ENCODE measurements at places on chromosomes 7 and 10.

- DNase-seq: no peak
Measured at GRCh38 chr10:43235070-43235900, 31.6 kb downstream of the RASGEF1A start.

DNA sequence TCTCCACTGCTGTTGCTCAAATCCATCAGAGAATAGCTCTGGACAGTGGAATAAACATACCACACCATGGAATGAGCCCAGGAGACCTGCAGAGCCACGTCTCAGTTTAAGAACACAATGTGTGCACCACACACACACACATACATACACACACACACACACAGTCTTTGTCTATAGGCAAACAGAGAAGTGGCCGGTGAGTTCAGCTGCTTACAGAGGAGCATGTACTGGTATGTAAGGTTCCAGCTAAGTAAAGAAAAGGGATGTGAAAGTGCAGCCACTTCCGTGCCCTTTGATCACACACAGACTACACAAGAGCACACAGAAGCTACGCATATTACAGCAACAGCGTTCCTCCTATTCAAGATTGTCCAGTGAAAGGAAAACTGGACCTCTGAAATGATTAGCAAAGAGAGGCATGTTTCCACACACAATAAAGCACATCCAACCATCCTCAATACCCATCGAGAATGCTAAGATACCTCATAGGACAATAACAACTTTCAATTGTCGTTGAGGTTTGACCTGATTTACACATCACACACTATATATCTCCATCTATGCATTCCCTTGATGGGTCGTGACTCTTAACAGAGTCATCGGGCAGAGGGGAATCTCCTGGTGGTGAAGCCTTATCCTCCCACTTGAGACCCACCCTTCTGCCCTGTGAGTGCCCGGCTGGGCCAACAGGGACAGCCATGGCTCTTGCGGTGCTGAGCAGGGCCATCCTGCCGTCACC is 23.6 kb downstream of the SLC35B4 start:
- no peak for DNase-seq

DNA sequence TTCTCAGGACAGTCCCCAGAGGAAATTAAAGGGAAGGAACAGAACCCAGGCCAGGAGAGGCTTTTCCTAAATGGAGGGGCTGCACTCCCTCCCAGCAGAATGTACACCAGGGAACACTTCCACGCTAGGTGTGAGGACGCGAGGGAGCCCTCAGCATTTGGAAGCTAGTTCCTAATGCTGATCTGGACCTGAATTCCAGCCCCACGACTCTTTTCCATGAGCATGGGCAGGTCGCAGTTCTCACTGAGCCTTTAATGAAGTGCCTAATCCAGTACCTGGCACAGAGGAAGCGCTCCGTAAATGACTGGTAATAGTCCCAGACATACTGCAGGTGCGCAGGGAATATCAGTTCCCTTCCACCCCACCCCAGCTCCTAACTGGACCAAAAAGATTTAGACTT is 1.1 kb downstream of the ALOX5 start:
- no peak for DNase-seq

GRCh38 chr10:111578076-111578475 is 501.2 kb downstream of the ADRA2A start:
- DNase-seq: no peak

- peak; percentile 70 for DNase-seq
Measured at GRCh38 chr10:89479771-89480446, 55.5 kb downstream of the SLC16A12 start.

DNA sequence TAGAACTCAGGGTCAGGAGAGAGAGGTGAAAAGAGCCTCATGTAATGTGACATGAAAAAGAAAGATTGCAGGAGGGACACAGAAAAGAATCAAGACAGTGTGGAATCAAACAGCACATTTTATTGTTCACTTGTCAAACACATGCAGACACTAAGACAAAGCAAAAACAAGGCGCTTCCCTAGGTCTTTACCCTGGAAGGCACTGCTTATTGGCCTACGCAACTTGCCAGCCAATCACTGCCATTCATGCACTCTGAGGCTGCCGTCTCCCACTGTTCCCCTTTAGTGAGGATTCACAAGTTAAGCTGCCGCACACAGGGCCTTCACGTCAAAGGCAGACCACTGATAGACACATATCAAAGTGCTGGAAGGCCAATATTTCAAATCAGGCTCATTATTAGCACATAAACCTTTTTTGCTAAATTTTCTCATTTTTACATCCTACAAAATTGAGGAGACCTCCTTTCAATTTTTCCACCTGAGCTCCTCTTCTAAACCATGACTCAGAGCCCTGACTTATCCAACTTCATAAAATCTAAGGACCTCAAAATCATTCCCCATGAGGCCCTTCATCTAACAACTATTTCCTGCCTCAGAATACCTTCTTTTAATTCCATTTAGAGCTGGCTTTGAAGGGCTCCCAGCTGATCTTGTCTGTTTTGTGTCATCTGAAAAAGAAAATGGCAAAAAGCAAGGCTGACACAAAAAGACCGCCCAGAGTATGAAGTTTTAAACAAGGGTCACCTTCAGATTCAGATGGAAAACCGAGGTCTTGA is 149.4 kb downstream of the CHCHD3 start:
- no peak for DNase-seq

- peak; percentile 92 for DNase-seq
Measured at GRCh38 chr7:113796557-113796956, 122.3 kb downstream of the PPP1R3A start.

DNA sequence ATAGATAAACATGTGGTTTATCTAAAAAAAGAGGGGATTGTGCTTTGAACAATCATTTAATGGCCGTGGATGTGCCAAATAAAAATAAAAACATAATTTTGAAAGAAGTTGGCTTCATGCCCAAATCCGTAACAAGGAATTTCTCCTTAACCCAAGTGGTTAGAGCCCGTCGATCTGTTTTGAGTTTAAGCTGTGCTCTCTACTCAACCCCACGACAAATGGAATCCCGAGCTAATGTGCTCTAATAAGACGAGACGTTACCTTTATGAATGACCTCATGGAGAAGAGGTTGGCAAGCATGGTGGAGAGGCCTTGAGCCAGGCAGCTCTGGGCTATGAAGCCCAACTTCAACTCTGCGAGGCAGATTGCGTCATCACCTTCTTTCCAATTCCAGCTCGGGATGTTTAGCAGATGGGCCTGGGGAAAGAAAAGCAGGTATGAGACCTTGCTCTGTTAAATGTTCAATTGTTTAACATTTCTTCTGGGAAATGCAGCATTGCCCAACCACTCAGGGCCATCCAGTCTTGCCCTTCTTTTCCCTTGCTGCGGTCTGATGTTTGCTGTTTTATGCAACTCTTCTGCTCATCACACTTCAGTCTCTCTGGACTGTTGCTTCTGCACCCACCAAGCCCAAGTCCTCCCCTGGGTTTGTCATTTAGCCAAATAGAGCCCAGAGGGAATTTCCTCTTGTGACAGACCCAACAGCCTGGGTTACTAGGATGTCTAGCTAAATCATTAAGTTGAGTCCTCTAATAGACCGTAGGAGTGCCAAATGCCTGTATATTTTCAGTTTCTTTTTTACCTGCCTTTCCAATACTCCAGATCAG is 564.6 kb downstream of the KCNMA1 start:
- DNase-seq: peak; percentile 59
